ENCODE measurements at places on chromosomes 1 and 21.

DNA sequence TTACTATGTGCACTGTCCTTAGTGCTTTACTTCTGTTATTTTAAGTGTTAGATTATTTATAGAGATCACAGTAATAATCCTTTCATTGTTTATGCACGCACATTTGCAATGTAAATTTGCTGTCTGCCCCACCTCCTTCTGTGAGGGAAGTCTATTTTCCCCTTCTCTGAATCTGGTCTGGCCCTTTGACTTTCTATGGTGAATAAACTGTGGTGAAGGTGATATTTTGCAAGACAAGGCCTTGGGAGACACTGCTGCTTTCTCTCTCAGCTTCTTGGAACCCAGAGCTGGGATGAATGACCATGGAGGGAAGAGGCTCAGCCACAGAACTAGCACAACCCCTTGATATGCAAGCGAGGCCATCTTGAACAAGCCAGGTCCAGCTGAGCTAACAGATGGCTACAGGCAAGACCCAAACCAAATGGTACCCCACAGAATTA, 156.3 kb downstream of the ST6GALNAC3 start:
- no peak for DNase-seq

DNA sequence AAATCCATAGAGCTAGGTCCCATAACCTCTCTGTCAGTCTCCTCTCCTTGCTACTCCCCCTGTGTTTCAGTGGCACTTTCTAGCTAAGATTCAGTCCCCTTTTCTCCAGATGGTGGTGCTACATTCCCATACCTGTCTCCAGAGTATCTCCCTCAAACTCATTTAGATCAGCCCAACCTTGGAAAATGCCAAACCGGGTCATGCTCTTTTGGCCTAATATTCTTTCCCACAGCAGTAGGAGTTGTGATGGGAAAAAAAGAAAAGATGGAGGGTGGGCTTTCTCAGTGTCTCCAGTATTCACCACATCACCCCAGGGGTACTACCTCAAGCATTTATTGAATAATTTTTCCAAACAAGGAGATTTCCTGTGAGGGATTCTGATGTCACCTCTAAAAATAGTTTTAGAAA, 3.2 kb upstream of the RXFP4 start:
- DNase-seq, result no peak

DNA sequence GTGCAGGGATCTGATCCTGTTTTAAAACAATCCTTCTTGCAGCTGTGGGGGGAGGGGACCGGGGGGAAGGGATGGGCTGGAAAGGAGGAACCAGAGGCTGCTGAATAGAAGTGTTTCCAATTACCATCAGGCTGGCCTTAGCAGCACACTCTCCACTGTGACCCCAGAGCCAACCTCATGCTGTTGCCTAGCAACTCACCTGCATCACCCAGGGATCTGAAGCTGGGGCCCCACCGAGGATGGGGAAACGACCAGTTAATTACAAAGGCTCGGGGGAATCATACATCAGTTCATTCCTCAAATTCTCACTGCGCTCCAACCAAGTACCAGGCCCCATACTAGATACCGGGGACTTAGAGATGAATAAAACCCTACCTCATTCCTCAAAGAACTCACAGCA, 11.9 kb upstream of the GPX7 start:
- DNase-seq, result no peak

- DNase-seq, result no peak
Observed at GRCh38 chr1:109379422-109379821, 18.3 kb downstream of the SORT1 start.

DNA sequence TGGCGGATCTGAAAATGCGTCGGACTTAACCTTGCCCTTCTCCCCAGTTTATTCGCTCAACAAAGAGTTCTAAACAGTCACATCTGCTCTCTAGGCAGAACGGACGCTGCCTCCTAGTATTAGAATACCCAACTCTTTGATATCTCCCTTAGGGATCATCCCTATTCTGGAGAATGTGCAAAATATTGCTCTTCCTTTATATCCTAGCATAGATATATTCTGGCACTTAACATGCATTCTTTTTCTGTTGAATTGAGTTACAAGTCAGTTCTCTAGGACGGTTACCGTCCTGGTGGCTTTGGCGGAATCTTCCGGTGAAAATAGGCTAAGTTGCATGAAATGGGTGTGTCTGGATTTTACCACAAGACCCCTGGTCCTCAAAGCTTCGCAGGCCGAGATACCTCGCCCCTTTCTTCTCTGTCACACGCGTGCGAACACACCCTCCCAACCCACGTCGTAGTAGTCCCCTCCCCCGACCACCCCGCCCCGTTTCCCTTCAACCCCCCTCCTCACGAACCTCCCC, 501 bp upstream of the DNAJC6 start:
- DNase-seq, result no peak

- no peak for DNase-seq
Observed at GRCh38 chr1:226733304-226733703, 5.8 kb downstream of the ITPKB start.

- DNase-seq, result no peak
Observed at GRCh38 chr1:147169840-147170674, 2.2 kb downstream of the PRKAB2 start.

- no peak for DNase-seq
Observed at GRCh38 chr1:54906586-54906985, 19.6 kb upstream of the DHCR24 start.

GRCh38 chr1:71647513-71648300, 566.9 kb upstream of the ZRANB2 start:
- no peak for DNase-seq

DNA sequence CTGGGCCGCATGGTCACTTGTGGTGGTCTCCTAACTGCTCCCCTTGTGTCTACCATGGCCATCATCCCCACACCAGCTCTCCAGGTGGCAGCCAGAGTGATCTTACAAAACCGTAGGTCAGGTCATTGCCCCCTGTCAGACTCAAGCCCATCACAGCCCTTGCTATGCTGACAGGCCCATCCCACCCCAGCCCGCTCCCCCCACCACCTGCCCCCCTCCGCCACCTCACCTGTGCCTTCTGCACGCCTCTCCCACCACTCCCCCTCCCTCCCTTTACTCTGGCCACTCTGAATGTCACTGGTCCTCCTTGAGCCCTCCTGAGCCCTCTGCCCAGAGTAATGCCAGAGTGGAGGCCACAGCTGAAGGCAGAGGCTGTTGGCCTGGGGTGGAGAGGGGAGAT, 28.5 kb downstream of the TEX35 start:
- no peak for DNase-seq

DNA sequence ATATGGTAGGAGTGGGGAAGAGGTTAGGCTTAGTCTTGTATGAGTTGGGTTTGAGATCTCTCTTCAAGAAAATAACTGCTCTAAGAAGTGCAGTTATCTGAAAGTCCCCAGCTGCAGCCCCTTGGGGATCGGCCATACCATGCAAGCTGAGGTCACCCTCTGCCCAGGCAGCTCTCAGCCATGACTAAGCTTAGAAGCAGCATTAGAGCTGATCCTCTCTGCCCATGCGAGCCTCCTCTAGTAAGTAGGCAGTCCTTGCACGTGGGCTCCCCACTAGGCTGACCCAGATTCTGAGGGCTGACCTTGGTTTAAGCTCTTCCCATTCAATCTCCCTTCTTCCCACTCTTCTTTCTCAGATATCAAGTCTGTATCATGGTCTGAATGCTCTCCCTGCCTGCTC, 121.0 kb upstream of the UBE2U start:
- no peak for DNase-seq

DNA sequence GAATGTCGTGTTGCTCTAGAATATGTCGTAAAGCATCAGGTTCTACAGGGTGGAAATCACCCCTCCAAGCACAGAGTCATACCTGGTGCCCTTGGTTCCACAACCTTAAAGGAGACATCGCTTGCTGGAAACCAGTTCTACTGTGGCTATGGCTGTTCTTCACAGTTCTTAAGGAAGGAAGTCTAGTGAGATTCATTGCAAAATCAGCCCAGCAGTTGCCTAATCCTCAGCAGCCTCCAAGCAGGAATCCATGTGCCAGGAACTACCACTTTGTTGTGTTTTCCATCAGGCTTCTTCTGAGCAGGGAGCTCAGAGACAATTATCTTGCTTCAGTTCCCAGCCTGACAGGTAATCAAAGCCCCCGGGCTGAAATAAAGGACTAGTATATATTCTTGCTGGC, 45.0 kb upstream of the SLC35F3 start:
- DNase-seq, result no peak

DNA sequence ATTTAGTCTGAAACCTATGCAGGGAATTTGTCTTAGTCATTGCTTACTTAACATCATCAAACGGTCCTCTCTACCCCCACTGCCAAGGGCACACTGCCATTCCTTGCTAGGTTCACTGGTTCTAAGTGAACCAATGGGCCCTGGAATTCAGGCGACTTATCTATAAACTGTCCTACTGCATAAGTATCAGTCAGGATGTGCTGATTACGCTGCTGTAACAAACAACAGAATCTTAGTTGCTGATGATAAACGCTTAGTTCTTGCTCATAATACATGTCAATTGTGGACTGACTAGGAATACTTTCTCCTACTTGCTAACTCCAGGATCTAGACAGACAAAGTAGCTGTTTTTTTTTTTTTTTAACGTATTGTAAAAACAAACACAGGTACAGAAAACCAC, 136.1 kb downstream of the PRDM2 start:
- DNase-seq, result no peak

DNA sequence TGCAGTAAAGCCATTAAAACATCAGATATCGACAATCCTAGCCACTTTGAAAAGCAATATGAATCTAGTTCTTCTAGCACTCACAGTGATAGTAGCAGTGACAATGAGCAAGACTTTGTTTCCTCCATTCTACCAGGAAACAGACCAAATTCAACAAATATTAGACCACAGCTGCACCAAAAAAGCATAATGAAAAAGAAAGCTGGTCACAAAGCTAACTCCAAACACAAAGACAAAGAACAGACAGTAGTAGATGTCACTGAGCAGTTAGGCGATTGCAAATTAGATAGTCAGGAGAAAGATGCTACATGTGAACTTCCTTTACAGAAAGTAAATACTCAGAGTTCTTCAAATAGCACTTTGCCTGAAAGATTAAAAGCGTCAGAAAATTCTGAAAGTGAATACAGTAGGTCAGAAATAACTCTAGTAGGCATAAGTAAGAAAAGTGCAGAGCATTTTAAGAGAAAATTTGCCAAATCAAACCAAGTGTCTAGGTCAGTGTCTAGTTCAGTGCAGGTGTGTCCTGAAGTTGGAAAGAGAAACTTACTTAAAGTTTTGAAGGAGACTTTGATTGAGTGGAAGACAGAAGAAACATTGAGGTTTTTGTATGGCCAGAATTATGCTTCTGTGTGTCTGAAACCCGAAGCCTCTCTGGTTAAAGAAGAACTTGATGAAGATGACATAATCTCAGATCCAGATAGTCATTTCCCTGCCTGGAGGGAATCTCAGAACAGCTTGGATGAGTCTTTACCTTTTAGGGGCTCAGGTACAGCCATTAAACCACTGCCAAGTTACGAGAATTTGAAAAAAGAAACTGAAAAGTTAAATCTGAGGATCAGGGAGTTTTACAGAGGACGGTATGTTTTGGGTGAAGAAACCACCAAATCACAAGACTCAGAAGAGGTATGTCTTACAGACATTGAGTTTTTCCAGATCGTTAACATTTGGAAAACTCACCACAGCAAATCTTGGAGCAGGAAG, 24.9 kb downstream of the RPAP2 start:
- no peak for DNase-seq

GRCh38 chr1:246179401-246179800, 327.7 kb downstream of the SMYD3 start:
- DNase-seq, result no peak

DNA sequence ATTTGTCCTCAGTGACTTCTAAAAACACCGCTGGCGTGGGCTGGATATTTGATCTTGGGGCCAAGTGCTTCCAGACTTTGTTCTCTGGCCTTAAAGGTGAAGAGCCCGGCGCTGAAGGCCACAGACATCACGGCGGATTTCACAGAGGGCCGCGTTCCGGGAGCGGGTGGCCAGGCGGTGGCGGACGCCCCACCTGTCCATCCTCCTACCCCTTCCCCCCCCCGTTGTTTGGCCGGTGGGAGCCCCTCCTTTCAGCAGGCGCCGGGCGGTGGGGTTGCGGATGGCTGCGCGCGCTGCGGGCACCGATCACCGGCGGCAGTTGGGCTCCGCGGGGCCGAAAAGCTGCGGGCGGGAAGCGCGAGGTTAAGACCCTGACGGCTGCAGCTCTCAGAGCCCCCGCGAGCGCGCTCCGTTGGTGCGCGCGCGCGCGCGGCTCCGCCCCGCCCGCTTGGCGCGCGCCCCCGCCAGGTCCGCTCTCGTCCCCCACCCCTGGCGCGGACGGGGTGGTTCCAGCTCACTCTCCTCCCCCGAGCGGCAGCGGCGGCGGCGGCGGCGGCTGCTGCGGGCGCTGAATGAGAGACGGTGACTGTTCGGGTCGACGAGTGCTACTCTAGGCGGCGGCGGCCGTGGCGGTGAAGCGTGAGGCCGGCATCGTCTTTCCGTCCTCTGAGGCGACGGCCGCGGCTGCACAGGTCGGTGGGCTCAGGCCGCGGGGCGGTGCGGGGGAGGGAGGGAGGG, at the start of gene RALGPS2:
TSS of gene RALGPS2 (plus strand) at position 517 of the 738 bp plus-strand sequence. CDS start 51,521 bp downstream, outside the sequence.
- peak; percentile 73 for DNase-seq

DNA sequence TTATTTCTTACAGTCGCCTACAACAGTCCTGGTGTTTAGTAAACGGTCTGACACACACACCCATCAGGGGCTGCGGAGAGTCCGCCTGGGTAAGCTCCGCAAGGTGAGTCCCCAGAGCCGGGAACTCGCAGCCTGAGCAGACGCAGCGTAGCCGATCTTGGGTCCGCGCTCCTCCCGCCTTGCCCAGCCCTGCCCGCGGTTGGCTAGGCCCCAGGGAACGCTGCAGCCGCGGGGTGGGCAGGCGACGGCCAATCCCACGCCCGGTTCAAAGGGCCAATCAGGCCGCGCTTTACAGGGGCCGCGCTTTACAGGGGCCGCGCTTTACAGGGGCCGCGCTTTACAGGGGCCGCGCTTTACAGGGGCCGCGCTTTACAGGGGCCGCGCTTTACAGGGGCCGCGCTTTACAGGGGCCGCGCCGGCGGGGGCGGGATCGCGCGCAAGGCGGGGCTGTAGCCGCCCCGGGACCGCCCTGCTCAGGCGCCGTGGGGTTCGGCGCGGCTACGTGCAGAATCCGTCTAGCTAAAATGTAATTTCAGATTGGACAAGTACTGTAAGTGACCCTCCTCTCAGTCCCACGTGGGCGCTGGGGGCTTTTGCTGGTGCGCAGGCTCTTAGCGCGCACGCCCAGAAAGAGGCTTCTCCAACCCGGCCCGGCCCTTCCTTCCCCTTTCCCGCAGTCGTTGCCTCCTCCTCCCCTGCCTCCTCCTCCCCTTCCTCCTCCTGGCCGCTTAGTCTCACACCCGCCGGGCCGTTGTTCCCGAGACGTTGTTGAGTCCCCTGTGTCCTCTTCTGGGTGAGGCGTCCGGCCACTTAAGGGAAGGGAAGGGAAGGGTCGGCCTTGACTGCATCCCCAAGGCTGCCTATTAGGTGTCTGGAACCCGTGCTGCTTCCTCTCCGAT, at the start of gene FGGY:
TSS of gene FGGY (plus strand) at position 737 of the 899 bp plus-strand sequence. CDS start 24,456 bp downstream, outside the sequence.
- DNase-seq, result peak; percentile 91

- DNase-seq, result no peak
Observed at GRCh38 chr1:235259133-235259778, 68.7 kb downstream of the ARID4B start.

GRCh38 chr1:211210052-211210451, 49.1 kb upstream of the RCOR3 start:
- DNase-seq, result no peak

- DNase-seq, result no peak
Observed at GRCh38 chr21:15433091-15433490, 296.7 kb upstream of the USP25 start.

Data from stimulated activated CD4-positive, alpha-beta T cell treated with anti-CD3 and anti-CD28 coated beads, Interleukin-15, amount 100 ng/mL, for 24 hours (primary cell).